ENCODE measurements at places on chromosomes 1 and 21. TPM values are rescaled to one million over a fixed set of nuclear protein-coding genes. Genes with fewer than 3 reads are reported as not detected.

SYT14 gene
- total RNA-seq: 8.8 TPM

GRCh38 chr1:97186381-97186780, 464.8 kb downstream of the PTBP2 start:
- peak; percentile 40 for DNase-seq

DNA sequence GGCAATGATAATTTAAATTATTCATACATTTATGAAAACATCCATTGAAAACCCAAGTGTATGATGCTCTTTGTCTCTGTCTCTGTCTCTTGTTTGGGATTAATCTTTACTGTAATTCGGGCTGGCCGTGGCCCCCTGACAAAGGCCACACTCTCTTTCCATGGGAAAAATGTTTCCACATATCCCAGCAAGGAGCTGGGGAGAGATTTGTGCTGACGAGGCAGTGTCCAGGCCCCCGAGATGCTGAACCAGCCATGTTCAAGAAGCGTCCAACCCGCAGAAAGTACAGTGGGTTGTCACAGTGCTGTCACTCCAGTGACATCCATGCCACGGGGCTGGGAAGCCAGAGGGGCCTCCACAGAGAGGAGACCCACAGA, 147.0 kb downstream of the PRDM16 start:
- no peak for DNase-seq

GRCh38 chr1:102800406-102800805, 307.9 kb downstream of the COL11A1 start:
- DNase-seq: no peak

GRCh38 chr1:58815686-58816071, 31.8 kb upstream of the JUN start:
- peak; percentile 47 for DNase-seq

C1orf74 gene
- total RNA-seq: 2.4 TPM

Measured in H9 (cell line).